Activated CD4-positive, alpha-beta T cell treated with anti-CD3 and anti-CD28 coated beads for 36 hours (primary cell): ENCODE measurements at places on chromosomes 16 and 17. TPM values are rescaled to one million over a fixed set of nuclear protein-coding genes. Genes with fewer than 3 reads are reported as not detected.

The ANKRD13B gene
- 20.2 TPM for total RNA-seq

The EPOP gene
- total RNA-seq, result 31.8 TPM

DNA sequence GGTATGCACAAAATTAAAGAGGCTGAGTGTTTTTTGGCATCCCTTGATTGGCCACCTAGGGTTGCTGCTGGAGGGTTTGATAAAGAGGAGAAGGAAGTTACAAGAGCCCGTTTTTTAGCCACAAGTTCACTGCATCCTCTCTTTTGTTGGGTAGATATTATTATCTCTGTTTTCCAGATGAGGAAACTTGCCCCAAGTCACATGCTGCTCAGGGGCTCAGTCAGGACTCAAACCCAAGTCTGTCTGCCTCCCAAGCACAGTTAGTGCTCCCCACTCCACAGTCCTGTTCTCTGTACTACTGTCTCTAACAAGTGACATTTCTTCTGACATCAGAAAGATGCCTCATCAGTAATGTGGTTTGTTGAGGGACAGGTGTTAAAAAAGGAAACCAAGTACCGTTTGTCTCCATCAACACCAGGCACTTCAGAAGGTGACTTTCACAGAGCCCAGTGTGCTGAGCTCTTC, 1.4 kb downstream of the NT5M start:
- H3K27ac ChIP-seq, result peak overlapping the region; percentile 87
- H3K36me3 ChIP-seq, result peaks cover 2% of the 10 kb centered on the region
- no peaks in the 10 kb centered on the region for H3K27me3 ChIP-seq

DNA sequence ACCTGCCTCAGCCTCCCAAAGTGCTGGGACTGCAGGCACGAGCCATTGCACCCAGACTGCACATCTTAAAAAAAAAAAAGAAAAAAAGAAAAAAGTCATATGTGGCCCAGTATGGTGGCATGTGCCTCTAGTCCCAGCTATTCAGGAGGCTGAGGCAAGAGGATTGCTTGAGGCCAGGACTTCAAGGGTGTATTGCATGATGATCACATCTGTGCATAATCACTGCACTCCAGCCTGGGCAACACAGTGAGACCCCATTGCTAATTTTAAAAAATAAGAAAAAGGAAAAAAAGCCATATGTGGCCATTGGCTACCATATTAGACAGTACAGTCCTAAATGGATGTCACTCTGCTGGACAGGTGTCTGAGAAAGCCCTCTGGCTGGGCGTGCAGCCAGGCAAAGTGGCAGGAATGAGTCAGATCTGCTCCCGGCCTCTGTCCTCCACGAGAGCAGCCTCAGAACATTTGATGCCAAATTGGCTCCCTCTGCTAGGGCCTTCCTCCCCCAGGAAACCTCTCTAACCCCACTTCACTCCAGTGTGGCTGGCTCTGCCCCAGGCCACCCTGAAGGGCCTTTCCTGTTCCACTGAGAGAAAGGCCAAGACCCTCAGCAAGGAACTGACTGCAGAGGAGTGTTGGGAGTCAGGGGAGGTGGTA, 14.7 kb downstream of the CA7 start:
- no peak for DNase-seq
- no peaks in the 10 kb centered on the region for H3K36me3 ChIP-seq
- H3K4me1 ChIP-seq, result no peaks in the 10 kb centered on the region
- H3K27ac ChIP-seq, result no peak overlapping the region

GRCh38 chr17:80856863-80857755, 134.5 kb upstream of the CHMP6 start:
- H3K27me3 ChIP-seq, result no peaks in the 10 kb centered on the region
- peaks cover 54% of the 10 kb centered on the region for H3K36me3 ChIP-seq
- peaks cover 66% of the 10 kb centered on the region for H3K4me1 ChIP-seq
- DNase-seq, result peak; percentile 33
- H3K4me3 ChIP-seq, result peak overlapping the region; percentile 28
- peak overlapping the region; percentile 92 for H3K27ac ChIP-seq
